H1 (cell line): ENCODE measurements at places on chromosomes 1 and 21. TPM values are rescaled to one million over a fixed set of nuclear protein-coding genes. Genes with fewer than 3 reads are reported as not detected.

GRCh38 chr1:230048322-230048721 is 18.7 kb upstream of the GALNT2 start:
- DNase-seq = no peak

Gene OR2L13
- total RNA-seq = not detected in 2 replicates

DNA sequence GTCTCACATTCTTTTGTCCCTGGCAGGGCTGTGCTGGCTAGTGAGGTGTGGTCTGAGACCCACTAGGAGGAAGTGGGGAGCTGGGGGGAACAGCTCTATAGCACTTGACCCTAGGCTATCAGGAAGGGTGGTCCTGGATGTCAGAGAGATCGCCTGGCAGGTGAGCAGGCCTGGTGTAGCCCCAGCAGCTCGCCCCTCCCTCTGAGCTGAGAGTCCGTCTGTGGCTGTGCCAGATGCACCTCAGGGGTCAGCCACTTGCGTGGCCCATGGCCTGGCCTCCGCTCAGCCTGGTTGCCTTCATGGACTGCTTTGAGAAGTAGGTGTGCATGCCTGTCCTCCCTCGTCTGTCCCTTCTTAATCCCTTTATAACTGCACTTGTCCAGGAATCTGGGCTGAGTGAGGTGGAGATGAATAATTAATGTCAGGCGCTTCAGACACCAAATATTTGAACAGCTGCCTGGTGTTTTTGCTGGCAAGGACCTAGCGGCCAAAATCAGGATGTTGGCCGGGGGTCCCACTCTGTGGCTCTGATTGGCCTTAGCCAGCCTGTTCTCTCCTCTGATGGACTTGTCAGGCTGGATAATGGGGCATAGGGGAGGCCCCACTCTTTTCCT is 30.5 kb downstream of the TMEM53 start:
- no peak for DNase-seq

DNA sequence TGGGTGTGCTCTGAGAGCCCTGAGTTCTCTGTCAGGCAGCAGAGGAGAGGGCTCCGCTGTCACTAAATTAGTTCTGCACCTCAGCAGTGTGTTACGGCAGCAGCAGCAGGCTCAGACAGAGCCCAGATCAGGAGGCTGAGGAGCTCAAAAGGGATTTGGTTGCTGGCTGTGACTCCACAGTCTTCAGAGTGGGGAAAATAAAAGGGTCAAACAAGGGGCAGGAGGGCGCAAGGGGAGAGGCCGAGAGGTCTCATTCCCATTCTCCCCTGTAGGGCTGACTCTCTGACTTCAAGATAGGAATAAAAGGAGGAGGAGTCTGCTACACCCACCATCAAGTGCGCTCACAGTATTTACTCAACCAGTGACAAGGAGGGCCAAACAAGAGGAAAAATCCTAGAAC is 9.2 kb upstream of the SLC45A3 start:
- no peak for DNase-seq

GRCh38 chr1:234768569-234769283 is 158.7 kb upstream of the IRF2BP2 start:
- DNase-seq = no peak

GRCh38 chr1:227390525-227390924 is 72.2 kb upstream of the CDC42BPA start:
- no peak for DNase-seq

- no peak for DNase-seq
Measured at GRCh38 chr1:42350086-42350485, 15.1 kb upstream of the FOXJ3 start.

GRCh38 chr1:156075162-156075561 is 7.1 kb downstream of the MEX3A start:
- DNase-seq = no peak

DNA sequence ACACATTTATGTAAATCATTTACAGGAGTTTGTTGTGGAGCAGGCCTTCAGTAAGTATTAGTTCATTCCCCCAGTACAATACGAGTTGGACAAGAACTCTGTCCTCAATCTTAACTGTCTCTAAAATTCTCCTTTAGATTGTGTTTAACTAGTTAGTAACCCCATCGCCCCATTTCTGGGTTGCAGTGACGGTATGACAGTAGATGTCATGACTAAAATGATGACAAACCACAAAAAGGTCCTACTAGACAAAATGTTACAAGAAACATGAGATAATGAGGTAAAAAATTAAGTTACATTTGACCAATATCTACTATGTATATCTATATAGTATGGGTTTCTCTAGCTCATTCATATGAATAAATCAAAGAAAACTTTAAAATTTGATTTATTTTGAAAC is 41.1 kb downstream of the CD58 start:
- no peak for DNase-seq
